ENCODE measurements at places on chromosomes 1 and 21.

DNA sequence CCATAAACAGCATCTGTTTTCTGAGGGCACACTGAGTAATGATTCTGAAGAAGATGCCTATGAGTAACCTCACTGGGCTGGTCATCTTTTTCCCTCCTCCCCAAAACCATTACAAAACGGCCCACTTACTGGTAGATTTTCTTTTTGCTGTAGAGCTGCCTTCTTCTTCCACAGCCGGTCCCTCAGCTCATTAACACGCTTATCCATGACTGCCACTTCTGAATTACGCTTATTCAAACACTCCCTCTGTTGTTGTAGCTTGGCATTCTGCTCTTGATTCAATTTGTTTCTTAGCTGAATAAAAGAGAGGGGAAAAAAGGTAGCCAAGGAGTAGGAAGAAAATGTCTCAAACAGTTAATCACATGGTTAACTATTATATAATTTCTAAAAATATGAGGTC lies 43.1 kb downstream of the TP53BP2 start:
- no peak for DNase-seq

- DNase-seq, result no peak
These were observed 38.3 kb downstream of the ELK4 start for GRCh38 chr1:205593532-205593931.

GRCh38 chr1:1082776-1083415 lies 8.8 kb upstream of the RNF223 start:
- DNase-seq, result no peak

DNA sequence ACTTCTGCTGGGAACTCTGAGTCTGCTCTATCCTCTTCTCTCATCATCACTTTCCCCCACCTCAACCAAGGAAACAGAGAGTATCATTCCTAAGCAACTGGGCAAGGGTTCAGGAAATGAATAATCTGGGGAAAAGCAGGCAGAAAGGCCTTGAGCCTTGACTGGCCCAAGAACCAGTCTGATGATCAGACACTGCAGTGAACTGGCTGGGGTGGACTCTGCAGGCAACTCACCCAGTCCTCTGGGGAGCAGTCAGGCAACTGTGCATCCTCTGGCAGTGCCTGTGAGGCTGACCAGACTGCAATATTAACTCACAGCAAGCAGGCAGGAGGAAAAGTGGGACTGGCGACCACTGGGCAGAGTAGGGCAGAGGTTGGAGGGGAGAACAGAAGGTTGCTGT lies 991 bp downstream of the ANKRD35 start:
- DNase-seq, result no peak

DNA sequence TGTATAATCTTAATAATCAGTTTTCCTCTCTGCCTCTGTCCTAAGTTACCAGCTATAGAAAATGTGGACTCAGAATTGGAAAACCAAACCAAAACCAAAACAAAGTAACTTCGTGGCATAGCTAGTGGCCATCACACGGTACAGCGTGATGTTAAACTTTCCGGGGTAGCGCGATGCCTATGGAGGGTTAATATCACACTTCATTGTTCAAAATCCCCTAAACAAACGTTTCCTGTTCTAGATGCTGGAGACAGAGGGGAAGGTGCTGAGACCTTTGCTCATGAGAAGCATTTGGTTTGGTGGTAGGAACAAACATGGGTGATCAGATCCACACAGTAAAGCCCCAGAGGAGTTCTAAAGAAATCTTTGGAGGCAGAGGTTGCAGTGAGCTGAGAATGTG lies 4.9 kb downstream of the AADACL4 start:
- DNase-seq, result no peak

DNA sequence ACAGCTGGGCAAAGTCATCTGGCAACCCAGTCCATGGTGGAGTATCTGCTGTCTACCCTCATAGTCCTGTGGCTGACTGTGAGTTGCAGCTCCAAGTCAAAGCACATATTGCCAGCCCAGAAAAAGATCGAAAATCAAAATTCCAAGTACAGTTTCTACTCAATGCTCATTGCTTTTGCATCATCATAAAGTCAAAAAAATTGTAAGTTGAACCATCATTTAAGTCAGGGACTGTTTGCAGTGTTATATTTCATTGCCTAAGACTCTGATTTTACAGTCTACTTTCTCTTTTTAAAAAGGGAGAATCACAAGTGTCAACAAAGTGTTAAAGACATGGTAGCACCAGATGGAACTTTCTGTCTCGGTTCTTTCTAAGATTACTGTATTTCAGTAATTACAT lies 22.7 kb upstream of the MAN1C1 start:
- DNase-seq, result no peak

DNA sequence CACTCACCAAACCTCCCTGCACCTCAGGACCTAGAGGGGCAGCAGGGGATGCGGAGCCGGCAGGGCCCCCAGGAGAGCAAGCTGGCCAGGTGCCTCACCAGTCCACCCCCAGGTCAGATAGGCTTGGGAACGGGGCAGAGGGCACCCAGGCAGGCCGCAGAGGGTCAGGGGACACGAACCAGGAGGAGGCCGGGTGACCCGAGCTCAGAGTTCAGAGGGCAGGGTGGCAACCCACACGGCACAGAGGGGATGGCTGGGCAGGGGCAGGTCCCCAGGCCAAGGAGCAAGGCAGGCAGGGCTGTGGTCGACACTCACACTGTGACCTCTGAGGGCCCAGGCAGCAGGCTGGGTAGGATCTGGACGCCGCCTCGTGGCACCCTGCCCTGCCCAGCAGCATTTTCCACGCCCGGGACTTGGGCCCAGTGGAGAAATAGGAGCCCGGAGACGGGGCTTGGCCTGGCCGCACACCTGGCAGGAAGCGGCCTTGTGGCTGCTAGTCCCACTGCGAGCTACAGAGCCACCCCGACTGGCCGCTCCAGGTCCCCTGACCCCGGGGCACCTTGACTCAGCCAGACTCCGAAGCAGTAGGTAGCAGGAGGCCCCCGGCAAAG lies 5.3 kb downstream of the DVL1 start:
- no peak for DNase-seq

GRCh38 chr1:101235696-101236515 lies 913 bp upstream of the S1PR1 start:
- DNase-seq, result peak; percentile 66

DNA sequence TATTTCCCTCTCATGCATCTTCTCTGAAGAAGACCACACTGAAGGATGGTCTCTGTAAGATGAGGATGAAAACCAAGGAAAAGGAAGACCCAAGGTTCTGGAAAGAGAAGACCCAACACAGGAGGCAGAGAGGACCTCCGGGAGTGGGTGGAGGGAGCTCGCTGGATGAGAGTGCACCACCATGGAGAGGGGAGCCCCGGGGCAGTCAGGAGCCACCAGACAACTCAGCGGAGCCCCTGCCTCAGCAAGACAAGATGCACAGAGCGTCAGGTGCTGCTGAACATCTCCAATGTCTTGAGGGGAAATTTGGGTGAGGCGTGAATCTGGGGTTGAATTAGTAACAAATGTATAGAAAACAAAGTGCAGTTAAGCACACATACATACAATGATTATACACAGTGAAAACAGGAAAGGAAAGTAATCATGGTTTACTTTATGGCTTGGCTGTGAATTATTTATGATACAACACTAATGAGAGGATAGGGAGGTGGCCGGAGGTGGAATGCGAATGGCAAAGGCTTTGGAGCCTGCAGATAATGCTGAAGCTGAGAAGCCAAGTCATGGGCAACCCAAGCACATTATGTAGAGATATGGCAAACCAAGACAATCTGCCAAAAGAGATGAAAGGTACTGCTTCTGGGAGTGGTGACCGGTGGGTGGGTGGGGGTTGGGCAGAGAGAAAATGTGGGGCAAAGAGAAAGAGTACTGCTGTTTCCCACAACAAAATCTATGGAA lies 80.4 kb upstream of the EDN2 start:
- DNase-seq, result no peak

- DNase-seq, result no peak
These were observed 8.0 kb downstream of the BATF3 start for GRCh38 chr1:212691561-212692071.

- no peak for DNase-seq
These were observed 121.3 kb downstream of the GRIK3 start for GRCh38 chr1:36913016-36913415.

GRCh38 chr21:43925609-43926008 lies 60.6 kb downstream of the AGPAT3 start:
- no peak for DNase-seq

DNA sequence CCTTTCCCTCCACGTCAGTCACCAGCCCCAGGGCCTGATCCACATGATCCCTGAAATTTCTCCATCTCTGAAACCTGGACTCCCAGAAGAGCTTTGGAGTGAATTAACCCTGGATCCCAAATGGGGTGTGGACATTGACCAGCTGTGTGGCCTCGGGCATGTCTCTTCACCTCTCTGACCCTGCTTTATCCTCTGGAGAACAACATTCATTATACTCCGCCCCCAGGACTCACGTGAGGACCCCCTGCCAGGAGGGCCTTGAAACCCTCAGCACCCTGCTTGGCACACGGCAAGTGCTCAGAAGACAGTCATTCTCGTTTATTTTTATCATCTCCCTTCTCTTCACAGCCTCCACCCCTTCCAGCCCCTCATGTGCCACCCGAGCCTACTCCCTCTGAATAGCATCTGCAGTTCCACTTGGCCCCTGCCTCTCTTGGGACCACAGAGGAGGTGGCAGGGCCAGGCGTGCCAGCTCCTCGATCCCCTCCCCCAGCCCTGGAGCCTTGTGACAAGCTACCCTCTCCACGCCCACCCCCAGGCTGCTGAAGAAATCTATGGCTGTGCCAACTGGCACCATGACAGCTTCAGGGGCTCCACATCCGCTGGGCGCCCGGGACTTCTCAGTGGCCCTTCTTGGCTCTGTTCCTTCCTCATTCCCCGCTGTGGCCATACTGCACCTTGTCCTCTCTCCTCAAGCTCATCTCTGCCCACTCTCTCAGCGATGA lies 18.0 kb downstream of the ADGRB2 start:
- DNase-seq, result no peak

- DNase-seq, result no peak
These were observed 47.2 kb upstream of the PRMT6 start for GRCh38 chr1:107009281-107009680.

- no peak for DNase-seq
These were observed 91.7 kb upstream of the IVNS1ABP start for GRCh38 chr1:185408700-185409270.

DNA sequence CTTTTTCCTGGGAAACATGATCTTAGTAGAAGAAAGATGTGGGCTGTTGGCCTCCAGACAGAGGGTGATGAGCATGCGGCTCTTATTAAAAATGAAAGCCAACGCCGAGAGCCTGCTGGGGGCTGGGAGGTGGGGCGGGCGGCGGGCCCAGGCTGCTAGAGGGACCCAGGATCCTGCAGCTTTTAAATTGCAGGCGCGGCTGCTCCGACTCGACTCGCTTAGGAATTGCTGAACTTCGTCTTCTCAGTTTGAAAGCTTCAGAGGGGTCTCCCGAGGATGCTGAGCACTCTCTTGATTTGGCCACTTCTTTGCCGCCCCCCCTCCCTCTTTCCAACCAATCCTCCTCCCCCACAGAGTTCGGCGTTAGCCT lies 1.2 kb downstream of the AGPAT3 start:
- no peak for DNase-seq

GRCh38 chr21:34878501-34878900 lies 170.6 kb downstream of the RUNX1 start:
- DNase-seq, result no peak

- DNase-seq, result no peak
These were observed 167.5 kb downstream of the LMX1A start for GRCh38 chr1:165189011-165189410.

- no peak for DNase-seq
These were observed 213.8 kb upstream of the TMEM51 start for GRCh38 chr1:14939527-14940284.

DNA sequence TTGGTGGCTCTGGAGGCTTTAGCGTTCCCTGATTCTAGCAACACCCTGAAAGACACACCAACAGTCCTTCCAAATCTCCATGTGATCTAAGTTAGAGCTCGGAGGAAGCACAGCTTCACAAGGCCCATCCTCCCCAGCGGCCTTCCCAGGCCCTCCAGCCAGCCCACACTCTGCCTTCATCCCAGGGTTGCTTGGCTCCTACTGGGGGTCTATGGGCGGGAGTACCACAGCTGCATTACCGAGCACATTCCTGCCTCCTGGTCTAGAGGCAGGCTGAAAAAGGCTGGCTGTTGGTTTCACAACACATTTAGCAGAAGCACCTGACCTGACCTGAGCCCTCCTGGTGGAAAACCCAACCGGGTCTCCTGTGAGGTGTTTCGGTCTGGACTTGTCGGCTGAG lies 54.7 kb upstream of the TRIM67 start:
- no peak for DNase-seq

DNA sequence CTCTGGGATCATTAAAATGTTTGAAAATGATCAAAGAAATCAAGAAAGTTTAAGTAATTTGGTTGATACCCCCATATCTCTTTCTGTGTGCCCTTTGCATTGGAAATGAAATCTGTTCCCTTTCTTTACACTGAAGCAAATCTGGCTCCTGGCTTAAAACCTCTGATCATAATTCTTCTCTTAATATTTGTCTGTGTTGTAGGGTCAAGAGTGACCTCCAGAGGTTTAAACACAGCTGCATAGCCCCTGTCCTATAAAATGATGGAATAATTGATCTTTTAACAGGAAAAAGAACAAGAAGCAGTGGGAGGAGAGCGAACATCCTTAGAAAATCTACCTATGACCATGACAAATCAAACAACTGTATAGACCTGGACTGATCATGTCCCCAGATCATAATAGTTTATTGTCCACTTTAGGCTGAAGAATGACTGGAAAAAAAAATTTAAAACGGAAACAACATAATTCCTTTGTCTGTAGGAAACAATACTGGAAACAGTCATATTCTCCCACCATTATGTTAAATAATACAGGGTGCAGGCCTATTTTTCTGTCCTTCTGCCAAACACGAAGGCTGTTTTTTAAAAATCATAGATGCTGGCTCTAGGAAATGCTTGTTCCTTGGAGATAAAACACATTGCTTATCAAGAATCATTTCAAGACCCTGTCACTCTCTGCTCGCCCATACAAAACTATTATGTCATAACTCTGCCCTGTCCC lies 184.3 kb downstream of the NEGR1 start:
- no peak for DNase-seq

- no peak for DNase-seq
These were observed 774 bp upstream of the WDTC1 start for GRCh38 chr1:27233667-27234048.

- no peak for DNase-seq
These were observed 115.0 kb upstream of the GALNT2 start for GRCh38 chr1:229951856-229952534.

- no peak for DNase-seq
These were observed 284.9 kb upstream of the RUNX1 start for GRCh38 chr21:35333831-35334618.

GRCh38 chr1:170789063-170789462 lies 125.1 kb downstream of the PRRX1 start:
- no peak for DNase-seq

DNA sequence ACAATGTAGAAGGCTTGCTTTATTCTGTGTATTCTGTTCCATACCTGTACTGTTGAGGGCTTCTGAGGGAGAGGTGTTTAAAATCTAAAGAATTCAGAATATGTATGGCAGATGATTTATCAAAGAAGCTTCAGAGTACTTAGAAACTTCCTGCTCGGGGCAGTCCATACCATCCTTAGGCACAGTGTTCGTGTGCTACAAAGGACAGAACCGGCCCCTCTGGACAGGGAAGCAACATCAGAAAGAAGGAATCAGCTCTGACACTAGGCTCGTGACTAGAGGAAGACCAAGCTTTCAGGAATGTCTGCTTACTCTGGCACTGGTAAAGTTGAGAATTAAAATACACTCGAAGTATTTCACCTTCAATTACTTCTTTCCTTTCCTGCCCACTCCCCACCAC lies 14.1 kb downstream of the SELP start:
- no peak for DNase-seq
